ENCODE measurements at places on chromosomes 11 and 22.

- peak overlapping the region; percentile 67 for H3K27ac ChIP-seq
- H3K36me3 ChIP-seq, result no peaks in the 10 kb centered on the region
- no peaks in the 10 kb centered on the region for H3K27me3 ChIP-seq
- peak; percentile 96 for DNase-seq
- H3K4me1 ChIP-seq, result peaks cover 28% of the 10 kb centered on the region
- H3K4me3 ChIP-seq, result no peak overlapping the region
These were observed 16.0 kb downstream of the SLC43A1 start for GRCh38 chr11:57499413-57499982.

- no peak overlapping the region for H3K4me3 ChIP-seq
- H3K4me1 ChIP-seq, result no peaks in the 10 kb centered on the region
- no peaks in the 10 kb centered on the region for H3K36me3 ChIP-seq
These were observed 58.9 kb upstream of the CLMP start for GRCh38 chr11:123253911-123254310.

DNA sequence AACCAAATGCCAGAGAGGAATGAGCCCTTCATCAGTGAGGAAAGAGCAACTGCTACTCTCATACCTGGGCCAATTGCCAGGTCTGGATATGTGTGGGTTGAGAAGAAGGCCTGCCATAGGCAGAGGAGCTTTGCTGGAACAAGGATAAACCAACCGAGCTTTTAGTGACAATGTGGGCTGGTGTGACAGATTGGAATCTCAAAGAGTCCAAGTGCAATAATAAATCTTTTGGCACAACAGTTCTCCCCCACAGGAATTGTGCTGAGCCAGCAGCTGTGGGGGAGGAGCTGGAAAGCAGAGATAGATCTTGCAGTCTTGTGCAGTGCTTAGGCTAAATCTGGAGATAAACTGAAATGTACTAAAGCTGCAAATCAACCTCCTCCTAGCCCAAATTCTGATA, 79.4 kb upstream of the ISX start:
- no peak overlapping the region for H3K4me3 ChIP-seq
- H3K27me3 ChIP-seq, result no peaks in the 10 kb centered on the region
- no peak overlapping the region for H3K27ac ChIP-seq
- no peak for DNase-seq
- no peaks in the 10 kb centered on the region for H3K36me3 ChIP-seq

DNA sequence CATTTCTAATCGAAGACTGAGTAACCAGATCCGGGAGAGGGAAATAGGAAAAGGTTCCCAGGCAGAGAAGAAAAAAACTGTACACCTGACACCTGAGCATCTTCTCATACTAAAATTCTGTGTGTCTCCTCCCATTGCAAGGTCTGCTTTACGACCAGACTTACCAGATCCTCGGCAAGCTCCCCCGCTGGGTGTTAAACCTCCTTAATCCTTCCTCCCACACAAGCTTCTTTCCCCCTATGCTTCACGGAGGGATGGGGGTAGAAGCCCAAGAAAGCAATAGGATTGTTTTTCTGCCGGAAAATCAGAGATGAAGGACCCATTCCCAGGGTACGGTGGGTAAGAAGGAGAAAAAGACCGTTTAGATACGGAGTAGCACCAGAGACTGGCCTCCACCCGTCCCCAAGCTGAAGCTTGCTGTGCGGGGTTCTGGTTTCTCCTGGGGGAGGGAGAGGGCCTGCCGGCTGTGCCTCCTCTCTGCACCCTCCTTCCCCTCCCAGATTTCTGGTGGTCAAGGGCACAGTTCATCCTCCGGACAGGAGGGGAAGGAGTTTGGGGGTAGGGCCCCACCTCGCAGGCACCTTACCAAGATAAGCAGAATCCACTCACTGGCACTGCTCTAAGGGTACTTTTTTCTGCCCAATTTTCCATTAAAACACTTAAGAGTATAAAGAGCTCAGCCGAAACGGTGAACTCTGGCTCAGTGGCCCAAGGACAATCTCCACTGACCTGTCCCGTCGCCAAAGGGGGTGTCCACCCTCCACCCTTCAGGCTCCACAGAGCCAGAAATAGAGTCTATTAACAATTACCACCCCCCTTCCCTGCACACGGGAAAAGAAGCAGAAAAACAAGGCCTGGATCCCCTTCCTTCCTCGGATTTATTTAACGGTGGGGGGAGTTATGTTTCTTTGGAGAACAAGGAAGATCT, 1.2 kb downstream of the TOB2 start:
- H3K4me3 ChIP-seq, result peak overlapping the region; percentile 54
- peak overlapping the region; percentile 100 for H3K27ac ChIP-seq
- peak; percentile 51 for DNase-seq
- no peaks in the 10 kb centered on the region for H3K27me3 ChIP-seq
